ENCODE measurements at places on chromosomes 6 and 20.

- DNase-seq, result no peak
Observed at GRCh38 chr6:150354754-150355571, 13.8 kb upstream of the IYD start.

DNA sequence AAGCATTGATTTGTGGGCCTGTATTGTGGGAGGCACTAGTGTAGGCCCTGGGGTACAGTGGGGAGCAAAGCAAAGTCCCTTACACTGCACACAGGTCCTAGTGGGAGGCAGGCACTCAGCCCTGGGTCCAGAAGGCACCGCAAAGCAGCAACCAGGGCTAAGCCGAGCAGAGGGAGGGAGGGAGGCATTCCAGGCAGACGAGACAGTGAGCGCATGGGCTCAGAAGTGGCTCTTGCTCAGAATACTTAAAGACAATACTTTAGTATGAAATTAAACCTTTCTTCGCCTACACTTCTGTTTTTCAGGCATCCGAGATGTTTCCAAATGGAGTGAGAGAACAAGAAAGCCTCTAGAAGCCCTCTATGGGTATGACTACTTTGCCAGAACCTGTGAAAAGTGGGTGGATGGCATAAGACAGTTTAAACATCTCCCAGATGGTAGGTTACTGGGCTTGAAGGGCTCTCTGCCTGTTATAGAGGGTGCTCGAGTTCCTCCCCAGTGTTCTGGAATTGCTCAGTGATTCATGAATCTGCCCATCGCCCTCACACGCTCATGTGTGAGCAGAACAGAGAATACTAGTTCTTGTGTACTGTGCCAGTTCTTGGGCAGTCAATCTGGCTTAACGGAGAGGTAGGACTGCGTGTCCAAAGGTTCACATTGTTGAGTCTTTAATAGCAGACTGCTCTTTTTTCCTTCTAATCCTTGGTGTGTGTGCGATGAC, 18.7 kb downstream of the BPHL start:
- no peak for DNase-seq

DNA sequence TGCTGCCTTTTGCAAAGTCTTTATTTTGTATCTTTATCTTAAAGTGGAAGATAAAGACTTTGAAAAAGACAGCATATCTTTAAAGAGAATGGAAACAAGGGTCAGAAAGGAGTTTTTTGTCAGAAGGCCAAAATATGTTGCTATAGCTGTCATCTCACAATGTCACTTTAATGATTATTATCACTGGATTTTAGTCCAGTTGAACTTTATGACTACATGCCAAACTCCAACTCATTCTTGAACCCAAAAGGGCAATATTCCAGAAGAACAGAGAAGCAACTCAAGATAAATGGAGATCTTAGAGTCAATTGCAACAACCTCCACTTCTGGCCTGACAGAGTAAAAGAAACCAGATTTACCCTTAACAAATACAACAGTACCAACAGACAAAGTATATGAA, 47.3 kb upstream of the CLIC5 start:
- no peak for DNase-seq

DNA sequence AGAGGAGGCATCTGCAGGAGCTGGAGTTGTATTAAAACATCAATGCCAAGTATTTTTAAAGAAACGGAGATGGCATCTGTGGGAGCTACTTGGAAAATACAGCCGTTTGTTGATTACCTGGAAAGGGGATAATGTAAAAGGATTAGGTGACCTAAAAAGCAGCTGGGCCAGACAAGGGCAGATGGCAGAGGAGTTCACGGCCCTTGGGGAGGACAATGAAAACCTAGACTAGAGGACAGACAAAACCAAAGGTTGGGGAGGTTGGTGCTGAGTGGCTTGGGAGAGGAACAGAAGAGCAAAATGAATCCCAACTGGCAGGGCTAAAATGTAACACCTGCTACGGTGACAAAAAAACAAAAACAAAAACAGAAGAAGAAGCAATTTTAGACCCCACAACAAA, 260.5 kb upstream of the JARID2 start:
- DNase-seq, result no peak

DNA sequence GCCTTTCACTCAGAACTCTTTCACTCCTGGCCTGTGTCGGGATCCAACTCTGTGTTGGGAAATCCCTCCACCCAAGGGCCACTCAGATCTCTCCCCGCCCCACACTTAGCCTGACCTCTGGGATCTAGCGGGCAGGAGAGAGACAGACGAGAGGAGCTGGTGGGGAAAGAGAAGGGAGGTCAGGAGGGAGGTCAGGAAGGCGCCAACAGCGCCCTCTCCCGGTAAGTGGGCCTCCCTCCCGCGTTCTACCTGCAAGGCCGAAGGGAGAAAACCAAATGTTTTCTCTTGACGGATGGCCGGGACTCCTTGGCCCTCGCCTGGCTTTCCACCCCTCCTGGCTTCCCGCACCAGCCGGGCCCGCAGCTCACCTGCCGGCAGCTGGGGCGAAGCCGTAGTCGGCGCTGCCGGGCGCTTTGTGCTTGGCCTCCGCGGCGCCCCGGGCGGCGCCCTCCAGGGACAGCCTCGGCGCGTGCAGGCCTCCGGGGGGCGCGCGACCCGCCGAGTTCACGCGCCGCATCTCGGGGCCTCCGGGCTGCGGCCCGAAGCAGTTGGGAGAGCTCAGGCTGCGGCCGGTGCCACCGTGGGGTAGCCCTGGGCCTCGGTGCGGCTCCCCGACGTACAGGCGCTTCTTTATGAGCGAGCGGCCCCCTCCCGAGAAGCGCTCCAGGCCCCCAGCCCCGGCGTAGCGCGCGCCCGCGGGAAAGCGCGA, 38.2 kb downstream of the C6orf132 start:
- DNase-seq, result peak; percentile 58

GRCh38 chr20:51931371-51931781, 129.1 kb upstream of the SALL4 start:
- no peak for DNase-seq

GRCh38 chr6:80156221-80156620, 49.8 kb downstream of the BCKDHB start:
- no peak for DNase-seq

- DNase-seq, result no peak
Observed at GRCh38 chr6:129641344-129641743, 68.6 kb downstream of the ARHGAP18 start.

- no peak for DNase-seq
Observed at GRCh38 chr6:39927159-39927558, 7.1 kb downstream of the MOCS1 start.

All from activated CD4-positive, alpha-beta T cell treated with anti-CD3 and anti-CD28 coated beads for 24 hours (primary cell).